NCI-H1694 treated with DMSO at 0.1 percent for 48 hours (cell line): ENCODE measurements at places on chromosomes 5 and 9.

- DNase-seq = no peak
Observed at GRCh38 chr5:181105391-181106025, 25.5 kb downstream of the OR2V1 start.

GRCh38 chr5:15606197-15606596 lies 106.2 kb downstream of the FBXL7 start:
- no peak for DNase-seq

DNA sequence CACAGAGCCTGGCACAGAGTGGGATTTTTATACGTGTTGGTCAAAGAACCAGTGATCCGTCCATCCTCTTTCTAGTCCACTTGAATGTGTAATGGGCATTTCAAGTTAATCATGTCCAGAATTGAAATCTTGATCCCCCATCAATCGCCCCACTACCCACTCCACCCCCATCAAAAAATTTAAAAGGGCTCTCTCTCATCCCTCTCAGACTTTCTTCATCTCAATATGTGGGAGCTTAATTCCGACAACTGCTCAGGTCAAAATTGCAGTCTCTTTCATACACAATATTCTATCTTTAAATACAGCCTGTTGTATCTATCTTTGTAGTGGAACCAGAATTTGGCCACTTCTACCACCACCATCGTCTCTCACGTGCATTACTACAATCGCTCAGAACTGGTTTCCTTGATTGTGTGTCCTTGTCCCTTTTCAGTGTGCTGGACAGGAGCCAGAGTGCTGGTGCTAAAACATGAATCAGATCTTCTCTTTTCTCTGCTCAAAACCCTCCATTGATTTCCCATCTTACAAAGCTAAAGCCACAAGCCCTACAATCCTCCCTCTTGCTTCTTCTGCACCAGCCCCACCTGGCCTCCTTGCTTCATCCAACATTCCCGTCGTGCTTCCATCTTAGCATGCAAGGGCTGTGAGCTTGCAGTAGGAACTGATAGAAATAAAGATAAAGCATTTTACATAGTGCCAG lies 786 bp upstream of the KIF3A start:
- no peak for DNase-seq

DNA sequence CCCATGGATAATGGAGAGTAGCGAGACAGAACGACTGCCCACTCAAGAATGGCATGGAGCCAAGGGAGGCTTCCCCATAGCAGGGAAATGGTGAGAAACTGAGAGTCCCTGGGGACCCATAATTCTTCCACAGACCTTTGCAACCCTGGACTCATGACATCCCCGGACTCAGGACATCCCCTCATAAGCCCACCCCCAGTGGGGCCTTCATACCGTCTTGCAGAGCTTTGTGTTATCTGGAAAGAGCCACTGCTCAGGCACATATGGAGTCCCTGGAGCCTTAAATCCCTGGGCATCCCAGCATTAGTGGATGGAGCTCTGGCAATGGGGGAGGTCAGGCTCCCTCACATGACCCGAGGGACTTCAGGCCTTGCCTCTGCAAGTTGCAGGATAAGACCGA lies 865.4 kb upstream of the ARRDC3 start:
- no peak for DNase-seq

DNA sequence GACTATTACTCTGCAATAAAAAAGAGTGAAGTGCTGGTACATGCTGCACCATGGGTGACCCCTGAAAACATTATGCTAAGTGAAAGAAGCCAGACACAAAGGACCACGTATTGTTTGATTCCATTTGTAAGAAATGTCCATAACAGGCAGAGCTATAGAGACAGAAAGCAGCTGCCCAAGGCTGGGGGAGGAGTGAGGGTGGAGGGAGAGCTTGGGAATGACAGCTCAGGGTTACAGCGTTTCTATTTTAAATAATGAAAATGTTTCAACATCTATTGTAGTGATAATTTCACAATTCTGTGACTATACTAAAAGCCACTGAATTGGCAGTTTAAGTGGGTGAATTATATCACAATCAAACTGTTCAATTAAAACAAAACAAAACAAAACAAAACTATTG lies 81.7 kb downstream of the MYO10 start:
- DNase-seq = no peak

DNA sequence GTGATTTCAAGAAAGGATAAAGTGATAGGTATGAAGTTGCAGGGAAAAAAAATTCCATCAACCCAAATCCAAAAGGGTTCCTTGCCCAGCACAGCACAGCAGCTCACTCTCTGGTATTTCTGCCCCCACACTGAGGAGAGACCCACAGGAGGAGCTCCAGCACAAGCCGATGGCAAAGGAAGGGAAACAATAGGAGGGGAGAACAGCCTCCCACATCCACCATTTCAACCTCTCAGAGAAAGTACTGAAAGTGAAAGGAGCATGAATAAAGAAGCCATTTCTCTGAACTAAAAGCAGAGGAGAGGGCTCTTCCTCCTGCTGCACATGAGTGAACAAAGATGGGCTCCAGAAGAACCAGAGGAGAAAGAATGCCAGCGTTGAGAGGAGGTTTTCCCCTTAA lies 54.9 kb upstream of the ZSWIM6 start:
- no peak for DNase-seq

GRCh38 chr9:12230708-12231107 lies 462.5 kb upstream of the TYRP1 start:
- DNase-seq = no peak

DNA sequence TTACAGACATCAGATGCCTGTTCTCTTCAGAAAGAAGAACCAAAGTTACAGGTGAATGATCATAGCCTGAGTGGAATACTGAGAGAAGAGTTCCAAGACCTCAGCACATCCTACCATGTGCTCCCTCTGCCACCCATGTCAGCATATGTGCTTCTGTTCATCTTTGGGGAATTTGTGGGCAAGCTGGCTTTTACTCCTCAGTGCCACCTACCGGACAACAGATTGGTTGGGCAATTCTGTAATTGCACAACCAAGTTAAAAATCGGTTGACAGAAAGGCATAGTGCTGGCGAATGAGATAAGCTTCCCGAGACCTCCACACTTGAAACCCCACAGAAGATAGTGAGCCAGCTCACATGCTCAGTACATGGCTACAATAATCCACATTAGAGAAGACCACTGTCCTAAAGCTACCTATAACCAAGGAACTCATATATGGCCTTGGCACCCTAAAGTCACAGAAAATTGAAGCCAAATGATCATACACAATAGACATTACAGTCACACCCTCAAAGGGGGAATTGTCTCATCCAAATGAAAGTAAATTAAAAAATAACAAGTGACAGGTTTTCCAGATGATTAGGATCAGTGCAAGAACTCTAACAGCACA lies 1238.0 kb upstream of the NUDT12 start:
- DNase-seq = no peak

DNA sequence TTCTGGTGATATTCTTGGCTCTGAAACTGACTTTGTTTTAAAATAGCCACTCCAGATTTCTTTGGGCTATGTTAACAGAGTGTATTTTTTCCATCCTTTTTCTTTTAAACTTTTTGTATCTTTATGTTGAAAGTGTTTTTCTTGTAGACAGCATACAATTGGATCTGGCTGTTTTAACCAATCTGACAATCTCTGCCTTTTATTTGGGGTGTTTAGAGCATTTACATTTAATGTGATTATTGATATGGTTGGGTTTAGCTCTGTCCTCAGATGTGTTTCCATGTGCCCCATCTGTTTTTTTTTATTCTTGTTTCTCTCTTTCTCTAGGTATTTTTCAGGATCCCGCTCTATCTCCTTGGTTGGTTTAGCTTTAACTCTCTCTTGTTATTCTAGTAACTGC lies 10.7 kb downstream of the SLC6A18 start:
- DNase-seq = no peak

GRCh38 chr5:2861605-2862004 lies 110.1 kb upstream of the IRX2 start:
- DNase-seq = no peak

- no peak for DNase-seq
Observed at GRCh38 chr9:6641056-6641455, 4.5 kb downstream of the GLDC start.

DNA sequence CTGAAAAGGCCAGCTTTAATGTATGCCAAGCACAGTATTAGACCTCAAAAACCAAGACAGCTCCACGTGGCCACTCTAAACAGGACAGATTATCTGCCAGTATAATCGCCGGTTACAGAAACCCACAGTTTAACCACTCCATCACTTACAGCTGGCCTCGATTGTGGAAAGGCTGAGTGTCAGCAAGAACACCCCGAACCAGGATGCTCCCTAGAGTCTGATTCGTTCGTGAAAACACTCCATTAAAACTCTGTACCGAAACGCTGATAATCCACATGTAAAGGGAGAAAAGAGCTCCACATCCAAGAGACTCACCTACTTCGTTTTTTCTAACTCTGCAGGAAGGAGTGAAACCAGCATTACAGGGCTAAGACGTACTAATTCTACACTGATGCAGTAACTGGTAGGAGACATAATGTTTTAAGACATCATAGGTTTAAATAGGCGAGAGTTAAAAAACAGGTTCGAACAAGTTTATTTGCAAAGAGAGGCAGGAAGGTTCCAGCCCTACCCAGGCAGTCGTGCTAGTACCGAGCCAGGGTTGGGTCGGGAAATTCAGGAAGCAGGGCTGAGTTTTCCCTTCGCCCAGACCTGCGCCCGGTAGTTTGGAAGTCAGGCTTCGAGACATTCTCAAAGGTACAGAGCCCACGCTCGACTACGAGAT lies 949 bp downstream of the SERINC5 start:
- DNase-seq = no peak

DNA sequence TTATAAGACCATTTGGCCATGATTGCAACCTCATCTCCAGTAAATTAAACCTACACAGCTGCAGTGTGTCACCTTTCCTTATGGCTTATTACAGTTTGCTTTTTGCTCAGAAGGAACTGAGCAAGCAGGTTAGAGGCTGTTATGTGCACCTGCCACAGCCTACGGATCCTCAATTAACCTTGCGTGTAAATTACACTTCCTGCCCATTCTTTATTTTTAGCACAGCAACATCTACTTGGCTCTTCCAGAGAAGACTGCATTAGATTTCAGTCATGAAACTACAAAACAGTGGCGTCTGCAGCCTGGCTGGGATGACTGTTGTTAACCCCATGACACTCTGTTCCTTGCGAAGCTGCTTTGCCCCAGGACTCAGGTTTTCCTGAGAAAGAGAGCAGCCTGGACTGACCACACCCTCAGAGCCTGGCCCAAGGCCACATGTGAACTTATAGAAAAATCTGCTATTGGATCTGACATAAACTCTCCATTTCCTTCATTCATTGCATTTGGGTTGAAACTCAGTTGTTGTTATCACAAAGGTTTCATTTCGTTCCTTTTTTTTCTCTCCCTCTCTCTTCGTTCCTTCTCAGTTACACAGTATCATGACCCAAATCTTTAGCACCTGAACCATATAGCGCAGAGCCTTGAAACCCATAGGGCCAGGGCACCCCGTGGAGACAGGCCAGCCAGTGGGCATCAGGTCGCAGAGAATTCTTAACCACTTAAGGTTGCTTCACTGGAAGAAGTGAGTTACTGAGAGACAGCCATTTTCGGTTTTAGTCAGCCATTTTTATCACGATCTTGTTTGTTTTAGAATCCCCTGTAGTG lies 138.6 kb downstream of the PALM2AKAP2 start:
- no peak for DNase-seq

DNA sequence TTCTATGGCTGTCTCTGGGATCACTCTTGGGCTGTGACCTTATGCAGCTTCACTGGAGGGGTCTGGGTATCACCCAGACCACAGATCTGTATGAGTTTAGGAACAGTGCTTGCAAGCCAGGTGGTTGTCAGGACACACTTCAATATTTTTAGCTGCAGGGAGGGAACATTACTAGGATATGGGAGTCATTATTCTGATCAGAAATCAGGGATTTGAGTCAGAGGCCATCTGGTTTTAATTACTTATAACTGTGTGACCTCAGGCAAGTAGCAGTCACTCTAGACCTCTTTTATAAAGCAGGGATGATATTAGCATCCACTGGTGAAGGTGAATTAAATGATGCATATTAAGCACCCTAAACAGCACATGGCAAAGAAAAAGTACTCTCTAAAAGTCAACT lies 60.1 kb upstream of the NMUR2 start:
- DNase-seq = no peak

DNA sequence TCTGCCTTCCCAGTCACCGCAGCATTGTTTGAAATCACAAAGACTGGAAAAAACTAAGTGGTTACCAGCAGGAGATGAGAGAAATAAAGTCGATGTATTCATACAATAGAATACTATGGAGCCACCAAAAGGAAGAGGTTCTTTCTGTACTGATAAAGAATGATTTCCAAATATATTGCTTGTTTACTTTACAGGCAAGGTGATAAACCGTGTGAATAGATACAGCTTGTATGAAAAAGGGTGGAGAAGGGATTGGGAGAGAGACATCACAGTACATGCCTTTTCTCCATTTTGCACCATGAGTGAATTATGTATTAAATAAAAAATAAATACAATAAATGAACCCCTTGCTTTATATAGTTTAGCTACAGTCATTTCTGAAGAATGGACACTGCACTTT lies 91.7 kb downstream of the RFK start:
- DNase-seq = no peak

- DNase-seq = no peak
Observed at GRCh38 chr5:178595150-178595549, 5.0 kb upstream of the COL23A1 start.

DNA sequence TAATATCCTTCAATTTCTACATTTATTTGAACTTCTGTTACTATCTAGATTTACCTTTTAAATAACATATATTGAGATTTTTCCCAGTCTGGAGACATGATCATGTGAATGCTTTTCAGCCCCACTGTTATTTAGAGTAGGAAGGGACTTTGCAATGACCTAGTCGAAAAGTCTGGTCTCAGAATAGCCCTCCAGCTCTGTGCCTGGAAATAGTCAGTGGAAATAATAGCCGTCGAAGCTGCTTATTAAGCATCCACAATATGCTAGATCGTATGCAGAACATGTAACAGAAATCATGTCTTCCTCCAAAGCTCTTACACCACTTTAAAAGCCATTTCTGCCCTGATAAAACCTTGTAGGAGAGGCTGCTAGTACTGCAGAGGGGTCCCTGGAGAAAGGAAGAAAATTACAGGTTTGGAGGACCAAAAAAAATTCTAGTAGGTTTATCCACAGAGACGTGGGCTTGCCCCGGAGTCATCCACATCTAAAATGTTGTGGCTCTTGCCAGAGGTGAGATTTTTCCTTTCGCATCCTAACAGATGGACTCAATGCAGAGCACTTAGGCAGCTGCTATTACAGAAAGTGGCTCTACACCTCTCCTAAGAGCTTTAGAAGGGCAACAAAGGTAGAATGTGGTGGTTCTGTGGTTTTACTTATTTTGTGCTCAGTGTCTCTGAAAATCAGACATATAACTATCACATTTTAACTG lies 2.5 kb upstream of the FGF1 start:
- no peak for DNase-seq

GRCh38 chr9:33320568-33321261 lies 30.4 kb downstream of the NFX1 start:
- no peak for DNase-seq
